ENCODE measurements at places on chromosomes 13 and 19.

- no peak for DNase-seq
Observed at GRCh38 chr19:1516395-1516753, 3.6 kb upstream of the ADAMTSL5 start.

GRCh38 chr13:40895227-40896184, 106.1 kb downstream of the SLC25A15 start:
- no peak for DNase-seq

DNA sequence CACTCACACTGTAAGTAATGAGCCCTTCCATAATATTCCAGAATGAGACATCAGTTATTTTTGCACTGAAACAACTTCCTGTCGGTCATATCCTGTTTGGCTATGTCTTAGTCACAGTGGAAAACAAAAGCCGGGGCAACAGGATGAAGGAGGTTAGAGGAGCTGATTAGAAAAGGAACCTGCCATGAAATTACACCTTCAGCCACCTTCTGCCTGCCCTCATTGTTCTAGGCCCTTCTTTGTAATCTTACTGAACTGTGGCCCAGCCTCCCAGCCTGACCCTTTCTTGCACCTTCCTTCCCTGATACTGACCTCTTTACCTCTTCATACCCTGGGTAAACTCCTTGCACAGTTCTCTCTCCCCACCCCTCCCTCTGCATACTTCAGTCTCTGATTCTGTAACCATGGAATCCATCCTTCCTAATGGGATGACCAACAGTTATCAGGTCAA, 67.3 kb downstream of the DOCK9 start:
- DNase-seq: peak; percentile 8

- DNase-seq: no peak
Observed at GRCh38 chr13:34347784-34348573, 530.0 kb downstream of the RFC3 start.

DNA sequence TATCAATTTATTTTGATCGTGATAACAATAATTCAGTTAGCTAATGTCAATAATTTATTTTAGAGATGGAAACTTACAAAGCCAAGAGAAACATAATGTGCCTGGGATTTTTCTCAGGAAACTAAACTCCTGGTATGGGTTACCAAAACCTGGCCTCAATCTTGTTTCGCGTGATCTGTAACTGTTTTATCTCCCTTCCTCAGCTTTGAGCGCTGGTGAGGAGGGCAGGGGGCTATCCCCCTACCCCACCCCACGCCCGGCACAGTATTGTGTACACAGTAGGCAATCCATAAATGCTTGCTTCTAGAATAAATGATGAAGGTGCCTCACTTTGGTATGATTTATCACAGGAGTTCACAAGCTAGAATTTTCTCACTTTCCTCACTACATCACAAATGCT, 7.7 kb upstream of the DOCK9 start:
- DNase-seq: no peak

GRCh38 chr13:30192320-30193093, 114.8 kb downstream of the KATNAL1 start:
- no peak for DNase-seq

- no peak for DNase-seq
Observed at GRCh38 chr13:45713106-45713690, 11.1 kb downstream of the CBY2 start.

GRCh38 chr19:29793116-29793727, 18.6 kb upstream of the CCNE1 start:
- DNase-seq: no peak

DNA sequence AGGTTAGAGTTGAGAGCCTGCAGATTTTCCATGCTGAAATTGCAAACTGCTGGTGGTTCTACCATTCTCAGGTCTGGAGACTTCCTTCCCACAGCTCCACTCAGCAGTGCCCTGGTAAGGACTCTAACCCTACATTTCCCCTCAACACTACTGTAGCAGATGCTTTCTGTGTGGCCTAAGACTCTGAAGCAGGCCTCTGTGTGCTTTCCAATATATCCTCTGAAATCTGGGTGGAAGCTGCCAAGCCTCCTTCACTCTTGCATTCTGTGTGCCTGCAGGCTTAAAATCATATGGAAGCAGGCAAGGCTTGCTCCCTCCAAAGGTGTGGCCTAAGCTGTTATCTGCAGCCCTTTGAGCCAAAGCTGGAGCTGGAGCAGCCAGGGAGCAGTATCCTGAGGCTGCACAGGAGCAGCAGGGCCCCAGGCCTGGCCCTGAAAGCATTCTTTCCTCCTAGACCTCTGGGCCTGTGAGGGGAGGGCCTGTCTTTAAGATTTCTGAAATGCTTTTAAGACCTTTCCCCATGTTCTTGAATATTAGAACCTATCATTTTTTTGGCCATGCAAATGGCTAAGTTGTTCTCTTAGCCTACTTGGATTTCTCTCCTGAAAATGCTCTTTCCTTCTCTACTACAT, 134.1 kb upstream of the TSHZ3 start:
- no peak for DNase-seq

DNA sequence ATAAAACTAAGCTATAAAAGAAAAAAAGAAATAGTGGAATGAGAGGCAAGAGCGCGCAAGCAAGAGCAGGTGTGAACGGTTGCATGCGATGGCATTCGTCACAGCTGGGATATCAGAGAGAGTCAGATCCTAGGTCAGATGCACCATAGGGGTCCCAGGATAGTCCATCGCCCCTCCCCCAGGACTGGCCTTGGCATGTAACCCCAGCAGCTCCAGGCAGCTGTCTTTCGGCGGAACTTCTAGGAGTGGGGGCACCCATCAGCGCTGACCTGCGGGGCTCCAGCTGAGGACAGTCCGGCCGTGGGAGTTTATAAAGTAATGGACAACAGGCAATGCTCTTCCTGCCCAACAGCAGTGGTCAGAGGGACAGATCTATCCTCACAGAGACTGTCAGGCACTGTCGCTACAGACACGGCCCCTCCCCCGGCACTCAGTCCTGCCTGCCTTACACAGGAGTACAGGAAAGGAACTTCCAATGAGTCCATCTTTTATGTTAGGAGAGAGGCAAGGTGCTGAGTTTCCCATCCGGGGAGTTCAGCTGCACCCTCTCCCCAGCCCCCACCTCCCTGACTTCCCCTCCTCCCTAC, 1.4 kb downstream of the SIAH3 start:
- no peak for DNase-seq

GRCh38 chr19:11165486-11166030, 10.0 kb upstream of the SPC24 start:
- no peak for DNase-seq

GRCh38 chr13:73198991-73199411, 140.2 kb downstream of the KLF5 start:
- no peak for DNase-seq

DNA sequence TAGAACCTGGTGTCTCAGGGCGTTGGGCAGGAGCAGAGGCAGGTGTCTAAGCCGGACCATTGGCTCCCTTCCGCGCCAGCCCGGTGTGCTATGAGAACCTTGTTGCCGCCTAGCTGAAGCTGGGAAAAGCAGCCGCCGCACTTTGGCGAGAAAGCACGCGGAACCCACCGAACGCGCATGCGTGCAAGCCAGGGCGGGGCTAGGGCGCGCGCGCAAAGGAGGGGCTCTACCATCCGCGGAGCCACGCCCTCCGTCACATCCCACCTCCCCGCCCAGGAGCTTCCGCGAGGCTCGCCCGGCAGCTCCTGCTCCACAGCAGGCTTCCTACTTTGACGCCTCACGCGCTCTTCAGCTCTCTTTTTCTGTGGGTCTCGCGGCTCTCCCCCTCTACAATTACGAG, 51.3 kb downstream of the WDR87 start:
- no peak for DNase-seq

DNA sequence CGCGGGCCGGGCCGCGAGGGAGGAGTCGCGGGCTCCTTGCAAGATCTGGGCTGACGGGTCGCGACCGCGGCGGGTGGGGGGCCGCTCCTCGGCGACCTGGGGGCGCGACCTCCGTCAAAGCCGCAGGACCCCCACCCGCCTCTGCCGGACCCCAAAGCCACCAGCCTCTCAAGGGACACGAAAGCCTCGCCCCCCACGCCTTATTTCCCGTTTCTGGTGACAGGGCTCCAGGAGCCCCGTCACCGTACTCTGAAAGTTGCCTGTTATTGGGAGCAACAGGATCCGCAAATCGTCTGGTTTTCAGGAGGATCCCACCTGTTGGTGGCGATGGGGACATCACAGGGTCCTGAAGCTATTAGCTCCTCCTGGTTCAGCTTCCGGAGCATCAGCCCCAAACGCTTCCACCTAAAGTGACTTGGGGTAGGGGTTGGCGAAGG, 530 bp downstream of the MAU2 start:
- DNase-seq: peak; percentile 6

- DNase-seq: no peak
Observed at GRCh38 chr19:15715642-15716041, 12.2 kb upstream of the OR10H2 start.

DNA sequence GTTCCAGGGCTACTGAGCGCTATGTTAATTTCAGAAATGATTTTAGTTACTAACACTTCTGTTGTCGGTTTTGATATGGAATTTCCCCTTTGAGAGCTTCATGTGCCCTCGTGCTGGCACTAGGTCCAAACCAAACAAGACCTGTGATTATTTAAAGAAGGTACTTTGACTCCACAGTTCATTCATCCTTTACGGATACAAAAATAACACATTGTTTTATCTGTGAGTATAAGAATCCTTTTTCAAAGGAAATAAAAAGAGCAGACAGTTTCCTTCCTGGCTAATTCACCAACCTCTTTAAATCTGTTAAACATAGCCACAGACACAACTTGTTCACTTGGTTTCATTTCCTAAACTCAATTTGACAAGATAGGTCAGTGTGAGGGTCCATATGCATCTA, 141.2 kb downstream of the FLT1 start:
- no peak for DNase-seq

GRCh38 chr19:50792272-50793250, 2.3 kb downstream of the ACP4 start:
- no peak for DNase-seq

DNA sequence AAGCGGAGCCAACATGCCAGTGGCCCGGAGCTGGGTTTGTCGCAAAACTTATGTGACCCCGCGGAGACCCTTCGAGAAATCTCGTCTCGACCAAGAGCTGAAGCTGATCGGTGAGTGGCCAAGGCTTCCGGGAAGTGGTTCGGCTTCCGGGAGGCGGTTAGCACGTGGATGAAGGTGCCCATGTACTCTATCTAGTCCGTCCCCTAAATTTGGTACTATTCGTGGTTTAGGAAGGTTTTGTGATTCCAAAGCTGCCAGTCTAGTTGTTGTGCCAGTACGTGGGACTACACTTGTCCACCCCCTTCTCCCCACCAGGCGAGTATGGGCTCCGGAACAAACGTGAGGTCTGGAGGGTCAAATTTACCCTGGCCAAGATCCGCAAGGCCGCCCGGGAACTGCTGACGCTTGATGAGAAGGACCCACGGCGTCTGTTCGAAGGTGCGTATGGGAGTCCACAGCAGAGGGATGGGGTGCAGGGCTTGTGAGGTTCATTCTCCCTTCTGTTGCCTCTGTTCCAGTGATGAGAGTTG, 579 bp downstream of the RPS9 start:
- no peak for DNase-seq

DNA sequence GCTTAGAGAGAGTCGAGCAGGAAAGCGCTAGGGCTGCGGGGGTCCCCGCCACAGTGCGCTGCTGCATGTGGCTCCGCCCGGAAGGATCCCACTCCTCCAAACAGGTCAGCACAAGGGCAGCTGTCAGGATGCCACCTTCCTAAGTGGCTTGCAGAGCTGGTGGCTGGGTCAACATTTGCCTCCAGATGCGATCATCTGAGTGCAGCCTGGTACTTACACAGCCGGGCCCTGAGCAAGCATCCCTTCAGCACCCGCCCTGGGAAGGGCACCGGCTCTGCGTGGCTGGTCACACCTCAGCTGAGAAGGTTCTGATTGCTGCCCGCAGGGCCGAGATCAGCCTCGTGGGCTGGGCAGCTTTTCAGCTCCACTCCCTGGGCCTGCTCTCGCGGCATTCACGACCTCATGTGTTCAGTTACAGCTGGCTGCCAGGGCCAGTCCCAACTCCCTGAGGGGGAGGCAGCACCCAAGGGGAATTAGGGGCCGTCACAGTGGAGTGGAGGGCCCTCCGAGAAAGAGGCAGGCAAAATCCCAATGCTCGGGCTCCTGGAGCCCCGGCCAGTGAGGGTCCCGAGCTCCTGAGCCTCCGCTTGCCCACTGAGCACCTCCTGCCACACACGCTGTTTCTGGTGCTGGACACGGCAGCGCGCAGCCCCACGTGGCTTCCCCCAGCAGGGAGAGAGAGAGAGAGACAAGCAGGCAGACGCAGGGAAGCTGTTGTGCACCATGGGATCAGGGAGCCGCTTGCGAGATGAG, 26.8 kb downstream of the AP1M1 start:
- no peak for DNase-seq

DNA sequence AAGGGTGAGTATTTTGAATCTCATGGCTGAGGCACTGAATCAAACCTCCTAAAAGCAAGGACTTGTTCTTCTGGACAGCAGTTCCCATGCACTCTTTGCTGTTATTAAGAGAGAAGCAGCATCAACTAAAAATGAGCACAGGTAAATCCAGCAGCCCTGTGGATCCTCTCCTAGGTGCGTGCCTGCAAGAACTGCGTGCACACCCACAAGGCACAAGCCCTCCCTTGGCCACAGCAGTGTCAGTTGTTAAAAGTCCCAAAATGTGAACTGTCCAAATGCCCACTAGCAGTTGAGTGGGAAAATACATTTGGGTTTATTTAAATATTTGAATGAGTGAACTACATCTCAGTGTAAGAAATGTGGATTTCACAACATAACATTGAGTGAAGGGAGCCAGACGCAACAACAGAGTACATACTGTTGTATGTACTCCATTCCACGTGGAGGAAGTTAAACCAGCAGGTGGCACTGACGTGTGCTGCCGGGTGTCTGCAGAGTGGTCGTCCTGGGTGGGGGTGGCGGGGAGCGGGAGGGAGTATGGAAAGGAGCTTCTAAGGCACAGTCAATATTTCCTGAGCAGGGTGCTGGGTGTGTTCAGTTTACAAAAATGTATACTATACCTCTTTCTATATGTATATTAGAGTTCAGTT, 266.4 kb downstream of the NALCN start:
- DNase-seq: no peak

DNA sequence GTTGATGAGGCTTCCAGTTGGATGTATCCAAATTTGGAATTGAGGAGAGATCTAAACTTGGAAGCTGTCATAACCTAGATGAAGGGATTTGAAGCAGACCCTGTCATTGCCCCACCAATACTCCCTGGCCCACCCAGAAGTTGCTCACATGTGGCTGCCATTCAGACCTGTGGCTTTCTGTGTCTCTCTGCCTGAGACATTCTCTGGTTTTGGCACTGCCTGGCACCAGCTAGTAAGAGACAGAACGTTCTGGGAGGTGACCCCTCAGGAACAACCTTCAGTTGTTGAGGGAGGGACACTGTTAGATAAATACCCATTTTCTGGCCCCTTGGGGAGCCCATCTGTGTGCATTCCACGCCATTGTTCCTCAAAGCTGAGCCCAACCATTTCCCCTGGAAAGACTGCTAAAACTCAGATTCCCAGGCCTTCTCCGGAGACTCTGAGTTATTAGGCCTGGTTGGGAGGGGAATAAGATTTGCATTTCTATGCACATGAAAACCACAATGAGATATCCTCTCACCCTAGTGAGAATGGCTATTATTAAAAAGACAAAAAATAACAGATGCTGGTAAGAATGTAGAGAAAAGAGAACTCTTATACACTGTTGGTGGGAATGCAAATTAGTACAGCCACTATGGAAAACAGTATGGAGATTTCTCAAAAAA, 290.4 kb downstream of the TSHZ3 start:
- DNase-seq: no peak
